ENCODE measurements at places on chromosomes 5 and 9.
A peak's percentile ranks its signal among the peaks of the same experiment; 100 is the strongest.

GRCh38 chr9:72480921-72481320, 40.5 kb upstream of the TMC1 start:
- DNase-seq = no peak

- DNase-seq = no peak
These were observed 13.8 kb downstream of the DNM1 start for GRCh38 chr9:128216781-128217553.

- DNase-seq = peak; percentile 53
These were observed 247.7 kb upstream of the ANKRD55 start for GRCh38 chr5:56480705-56481427.

DNA sequence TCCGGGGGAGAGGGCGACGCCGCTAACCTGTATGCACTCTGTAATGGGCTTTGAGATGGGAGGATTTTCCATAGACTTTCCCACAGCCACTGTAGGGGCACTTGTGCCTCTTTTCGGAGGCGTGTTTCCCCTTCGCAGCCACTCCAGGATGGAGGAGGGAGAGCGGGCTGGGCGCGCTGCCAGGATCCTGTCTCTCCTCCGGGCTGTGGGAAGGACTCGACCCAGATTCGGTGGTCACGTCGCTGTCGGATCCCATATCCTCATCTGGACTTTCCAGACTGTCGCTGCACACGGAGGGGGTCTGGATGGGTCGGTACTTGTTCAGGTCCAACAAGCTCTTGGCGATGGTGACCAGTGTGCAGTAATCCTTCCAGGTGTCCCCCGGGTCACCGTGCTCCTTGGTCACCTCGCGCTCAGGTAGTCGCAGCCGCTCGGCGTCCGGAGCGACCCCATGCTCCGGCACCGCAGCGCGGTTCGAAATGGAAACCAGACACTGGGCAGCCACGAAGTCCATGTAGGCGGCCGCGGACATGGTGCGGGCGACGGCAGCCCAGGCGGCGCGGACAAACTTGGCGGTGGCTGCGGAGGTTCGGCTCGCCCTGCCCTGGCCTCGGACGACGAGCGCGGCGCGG, 1.5 kb downstream of the KLF9 start:
- DNase-seq = peak; percentile 74

GRCh38 chr9:8074713-8075286, 275.2 kb upstream of the DMAC1 start:
- no peak for DNase-seq

DNA sequence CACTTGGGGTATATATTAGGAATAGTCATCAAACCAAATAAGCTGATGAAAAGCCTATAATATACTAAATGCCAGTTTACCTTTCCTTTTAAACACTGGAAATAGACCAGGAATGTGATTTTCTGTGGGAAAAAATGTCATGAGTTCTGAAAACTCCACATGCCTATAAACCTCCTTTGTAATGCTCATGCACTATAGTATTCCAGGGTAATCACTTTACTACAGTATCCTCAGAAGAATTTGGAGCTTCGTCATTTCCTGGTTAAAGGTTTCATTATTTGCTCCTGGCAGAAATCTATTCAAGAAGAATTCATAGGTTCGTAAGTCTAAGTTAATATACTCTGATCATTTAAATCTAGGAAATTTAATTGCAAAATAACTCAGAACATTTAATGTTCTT, 1076.7 kb upstream of the DMAC1 start:
- no peak for DNase-seq

DNA sequence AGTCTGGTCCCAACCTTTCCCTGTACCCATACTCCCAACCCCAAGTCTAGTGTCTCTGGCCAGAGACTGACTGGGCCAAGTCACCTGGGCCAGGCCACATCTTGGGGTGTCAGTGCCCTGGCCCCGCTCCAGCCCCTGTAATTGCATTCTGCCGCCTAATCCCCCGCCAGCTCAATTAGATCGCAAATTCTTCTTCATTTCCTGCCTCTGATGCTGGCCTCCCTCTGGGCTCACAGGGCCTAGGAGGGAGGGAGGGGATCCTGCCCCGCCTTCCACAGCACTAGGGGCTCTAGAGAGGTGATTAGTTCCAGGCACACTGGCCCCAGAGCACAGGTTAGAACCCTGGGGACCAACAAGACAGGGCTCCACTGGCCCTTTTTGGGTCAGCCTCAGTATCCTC, 5.5 kb downstream of the CXXC5 start:
- DNase-seq = no peak

DNA sequence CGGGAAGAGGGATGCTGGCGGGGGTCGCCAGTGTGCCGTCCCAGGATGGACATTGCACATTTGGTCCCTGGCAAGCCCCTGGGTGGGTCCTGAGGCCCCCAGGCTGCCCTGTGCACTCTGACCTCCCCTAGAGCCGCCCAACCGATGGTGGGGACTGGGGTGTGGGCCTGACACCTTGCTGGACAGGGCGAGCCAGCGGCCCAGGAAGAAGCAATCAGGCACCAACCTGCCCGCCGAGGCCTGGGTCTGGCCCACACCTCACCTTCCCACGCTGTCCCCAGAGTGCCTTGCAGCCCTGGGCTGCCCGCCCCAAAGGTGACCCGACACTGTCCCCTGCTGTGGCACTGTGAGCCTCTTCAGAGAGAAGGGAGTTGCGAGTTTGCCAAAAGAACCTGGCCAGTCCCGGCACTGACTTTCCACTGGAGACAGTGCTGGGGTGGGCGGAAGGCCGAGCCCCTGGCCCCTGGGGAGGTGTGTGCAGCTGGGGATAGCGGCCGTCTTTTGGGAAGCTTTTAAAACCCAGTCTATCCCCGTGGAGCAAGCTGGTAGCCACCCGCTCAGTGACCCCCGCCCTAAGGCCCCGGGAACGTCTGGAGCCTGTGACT, 12.0 kb upstream of the NRARP start:
- no peak for DNase-seq

DNA sequence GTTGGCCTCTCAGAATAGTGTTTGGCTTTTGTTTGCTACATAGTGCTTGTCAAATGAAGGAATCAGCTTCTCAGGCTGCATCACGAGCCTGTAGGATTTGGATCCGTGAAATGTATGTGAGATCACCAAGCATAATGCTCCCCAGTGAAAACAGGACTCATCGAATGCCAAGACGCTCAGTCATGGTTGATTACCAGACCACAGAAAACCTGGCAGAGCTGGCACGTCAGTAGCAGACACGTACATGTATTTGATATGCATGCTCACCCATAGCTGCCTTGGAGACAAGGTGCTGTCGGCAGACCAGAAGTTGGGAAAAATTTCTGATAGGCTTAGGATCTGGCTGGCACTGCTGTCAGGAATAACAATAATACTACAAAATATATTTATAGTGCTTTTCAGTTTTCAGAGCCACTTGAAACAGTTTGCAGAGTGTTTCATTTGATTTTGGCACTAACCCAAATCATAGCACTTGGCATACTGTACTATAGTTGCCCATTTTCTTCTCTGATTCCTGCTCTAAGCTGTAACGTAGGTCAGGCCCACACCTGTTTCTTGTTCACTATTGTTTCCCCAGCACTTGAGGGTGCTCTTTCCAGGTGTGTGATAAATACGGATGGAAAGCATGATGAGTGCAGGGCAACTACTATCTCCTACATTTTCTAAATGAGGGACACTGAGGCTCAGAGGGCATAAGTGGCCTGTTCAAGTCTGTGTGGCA, 226.1 kb downstream of the NR3C1 start:
- DNase-seq = no peak

GRCh38 chr9:108761655-108762347, 94.0 kb downstream of the ACTL7B start:
- DNase-seq = peak; percentile 34

- no peak for DNase-seq
These were observed 272.2 kb upstream of the PRDM9 start for GRCh38 chr5:23235246-23235645.

DNA sequence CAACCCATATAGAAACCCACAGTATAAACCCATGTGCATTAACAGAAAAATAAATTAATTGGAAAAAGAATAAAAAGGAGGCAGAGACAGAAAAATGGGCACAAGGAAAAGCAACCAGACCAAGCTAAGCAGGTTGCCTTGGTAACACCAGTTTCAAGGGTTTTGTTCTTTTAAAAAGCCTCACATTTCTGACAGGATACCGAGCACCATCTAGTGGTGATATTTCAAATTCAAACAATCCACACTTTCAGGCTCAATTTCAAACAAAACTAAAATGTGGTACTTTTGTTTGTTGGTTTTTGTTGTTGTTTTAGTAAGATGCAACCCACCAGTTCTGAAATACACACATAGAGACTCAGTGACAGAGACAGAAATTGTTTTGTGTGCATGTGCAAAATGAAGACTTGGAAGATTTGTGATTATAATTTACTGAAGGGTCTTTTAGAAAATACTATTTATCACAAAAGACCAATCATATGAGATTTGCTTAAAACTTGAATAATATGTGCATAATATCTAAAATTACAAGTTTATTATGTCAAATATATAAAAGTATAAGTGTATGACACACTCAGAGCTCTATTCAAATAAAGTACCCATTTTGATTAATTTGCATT, 318.2 kb downstream of the SLCO4C1 start:
- DNase-seq = no peak

- no peak for DNase-seq
These were observed 43.5 kb upstream of the SLC12A7 start for GRCh38 chr5:1155191-1156032.

- DNase-seq = no peak
These were observed 9.7 kb downstream of the RAD1 start for GRCh38 chr5:34905564-34905963.

DNA sequence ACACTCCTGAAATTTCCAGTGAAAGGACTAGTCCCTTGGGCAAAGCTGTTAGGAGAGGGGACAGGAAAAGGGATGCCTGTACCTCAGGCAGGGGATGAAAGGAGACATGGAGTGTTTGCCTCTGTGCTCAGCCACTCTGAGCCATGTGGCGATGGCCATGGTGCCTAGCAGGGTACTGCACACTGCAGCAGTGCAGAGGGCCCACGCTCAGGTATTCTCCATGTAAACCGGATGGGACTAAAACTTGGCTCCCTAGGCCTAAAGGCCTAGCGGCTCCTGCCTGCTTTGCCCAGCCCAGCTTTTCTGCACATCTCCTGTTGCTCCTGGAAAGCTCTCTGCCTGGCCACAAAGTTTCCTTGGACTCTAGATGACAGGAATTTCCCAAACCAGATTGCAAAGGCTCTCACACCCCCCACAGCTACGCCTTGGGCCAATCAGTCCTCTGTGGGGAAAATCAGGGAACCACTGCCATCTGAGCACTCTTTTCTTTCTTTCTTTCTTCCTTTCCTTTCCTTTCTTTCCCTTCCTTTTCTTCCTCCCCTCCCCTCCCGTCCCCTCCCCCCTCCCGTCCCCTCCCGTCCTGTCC, 44.3 kb downstream of the HABP4 start:
- no peak for DNase-seq

DNA sequence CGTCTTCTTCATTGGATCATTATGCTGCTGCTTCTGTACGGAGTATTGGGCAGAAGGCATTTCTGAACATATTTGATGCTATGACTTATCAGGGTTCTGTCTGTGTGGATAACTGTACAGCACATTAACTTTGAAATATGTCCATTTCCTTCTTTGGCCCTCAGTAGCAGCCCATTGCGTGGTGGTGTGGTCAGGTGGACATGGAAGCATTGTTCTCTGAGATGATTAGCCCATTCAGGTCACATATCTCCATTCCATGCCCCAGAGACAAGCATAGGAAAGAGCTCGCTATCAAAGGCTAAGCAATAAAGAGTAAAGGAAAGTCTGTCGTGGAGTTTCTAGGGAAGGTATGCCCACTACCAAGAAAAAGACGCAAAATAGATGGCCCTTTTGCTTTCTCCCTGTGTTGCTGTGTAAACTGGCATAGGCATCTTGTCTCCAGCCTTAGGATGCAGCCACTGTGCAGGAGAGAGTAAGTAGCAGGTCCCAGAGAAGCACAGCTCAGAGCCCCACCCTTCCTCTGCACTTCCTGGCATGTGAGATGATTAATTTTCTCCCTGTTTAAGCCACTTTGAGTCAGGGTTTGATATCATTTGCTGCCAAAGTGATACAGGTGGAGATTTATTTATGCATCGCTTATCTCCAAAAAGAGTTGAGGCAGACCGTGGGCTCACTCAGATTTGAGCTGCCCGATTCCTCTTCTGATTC, 221.9 kb downstream of the PDZD2 start:
- no peak for DNase-seq

DNA sequence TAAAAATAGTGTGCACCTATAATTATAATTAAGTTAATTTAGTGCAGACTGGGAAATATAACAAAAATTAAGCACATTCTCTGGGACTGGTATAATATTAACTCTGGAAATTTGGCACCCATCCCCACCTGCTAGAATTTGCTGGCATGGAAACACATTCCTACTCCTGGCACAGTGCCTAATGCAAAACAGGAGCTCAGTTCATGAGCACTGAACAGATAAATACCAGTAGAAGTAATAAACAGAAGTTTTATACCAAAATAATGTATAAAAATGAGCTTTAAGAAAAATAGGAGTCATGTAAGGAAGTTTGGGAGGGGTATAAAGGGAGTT, 23.7 kb upstream of the NPR3 start:
- DNase-seq = no peak

GRCh38 chr5:117160391-117160790, 585.8 kb upstream of the SEMA6A start:
- no peak for DNase-seq

GRCh38 chr5:64595031-64595855, 89.4 kb downstream of the RGS7BP start:
- no peak for DNase-seq

DNA sequence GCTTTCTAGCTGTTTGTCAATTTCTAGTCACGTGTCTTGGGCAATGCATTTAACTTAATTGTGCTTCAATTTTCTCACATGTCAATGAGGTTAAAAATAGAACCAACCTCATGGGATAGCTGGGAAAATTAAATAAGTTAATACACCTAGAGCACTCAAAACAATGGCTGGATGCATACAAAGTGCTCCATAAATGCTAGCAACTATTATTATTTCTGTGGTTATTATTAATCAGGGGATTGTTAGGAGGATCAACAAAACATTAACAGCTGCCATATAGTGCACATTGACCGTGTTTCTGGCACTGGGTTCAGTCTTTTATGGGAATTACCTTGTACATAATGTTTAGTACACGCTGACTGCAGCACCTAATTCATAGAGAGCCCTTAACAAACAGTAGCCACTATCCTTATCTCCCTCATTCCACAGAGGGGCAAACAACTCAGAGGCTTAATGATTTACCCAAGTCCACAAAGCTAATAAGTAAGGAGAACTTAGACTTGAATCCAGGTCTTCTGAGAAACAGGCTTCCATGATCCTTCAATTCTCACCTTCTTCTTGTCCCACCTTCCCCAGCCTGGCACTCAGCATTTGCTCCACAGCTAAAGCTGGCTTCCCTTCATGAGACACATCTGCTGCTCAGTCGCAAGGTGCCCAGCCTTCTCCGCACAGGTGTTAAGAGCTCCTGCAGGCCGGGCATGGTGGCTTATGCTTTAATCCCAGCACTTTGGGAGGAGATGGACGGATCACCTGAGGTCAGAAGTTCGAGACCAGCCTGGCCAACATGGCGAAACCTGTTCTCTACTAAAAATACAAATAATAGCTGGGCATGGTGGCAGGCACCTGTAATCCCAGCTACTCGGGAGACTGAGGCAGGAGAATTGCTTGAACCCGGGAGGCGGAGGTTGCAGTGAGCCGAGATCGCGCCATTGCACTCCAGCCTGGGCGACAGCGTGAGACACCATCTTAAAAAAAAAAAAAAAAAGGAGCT, 137.4 kb upstream of the ABCA1 start:
- DNase-seq = no peak

GRCh38 chr5:460273-460625, 17.3 kb downstream of the EXOC3 start:
- no peak for DNase-seq

GRCh38 chr9:21317956-21318923, 13.1 kb upstream of the IFNA5 start:
- DNase-seq = peak; percentile 14

- no peak for DNase-seq
These were observed 324.7 kb upstream of the GRAMD2B start for GRCh38 chr5:126098330-126099017.

Data from substantia nigra (tissue), 51 donors.